ENCODE measurements at places on chromosomes 5 and 9.
A peak's percentile ranks its signal among the peaks of the same experiment; 100 is the strongest.

- DNase-seq: no peak
These were observed 194.8 kb downstream of the SYK start for GRCh38 chr9:90996154-90997065.

DNA sequence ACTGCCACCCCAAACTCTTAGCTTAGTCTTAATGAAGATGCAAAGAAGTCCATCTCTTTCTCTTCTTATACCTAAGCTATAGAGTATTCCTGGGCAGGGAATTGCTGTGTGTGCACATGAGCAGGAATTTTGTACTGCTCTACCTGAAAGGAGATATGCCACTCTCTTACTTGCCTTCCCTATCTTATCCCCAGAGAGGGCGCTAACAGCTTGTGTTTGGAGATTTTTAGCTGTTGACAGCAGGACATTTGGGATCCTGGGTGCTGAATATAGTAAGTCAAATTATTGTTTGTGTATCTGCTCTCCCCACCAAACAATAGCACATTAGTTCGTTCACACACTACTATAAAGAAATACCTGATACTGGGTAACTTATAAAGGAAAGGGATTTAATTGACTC, 159.5 kb downstream of the GABRG2 start:
- DNase-seq: no peak

- DNase-seq: no peak
These were observed 93.9 kb downstream of the MAMDC2 start for GRCh38 chr9:70137577-70137976.

GRCh38 chr9:90038763-90039162, 434.0 kb downstream of the GADD45G start:
- no peak for DNase-seq

- no peak for DNase-seq
These were observed 3.4 kb upstream of the PSD2 start for GRCh38 chr5:139792218-139792617.

DNA sequence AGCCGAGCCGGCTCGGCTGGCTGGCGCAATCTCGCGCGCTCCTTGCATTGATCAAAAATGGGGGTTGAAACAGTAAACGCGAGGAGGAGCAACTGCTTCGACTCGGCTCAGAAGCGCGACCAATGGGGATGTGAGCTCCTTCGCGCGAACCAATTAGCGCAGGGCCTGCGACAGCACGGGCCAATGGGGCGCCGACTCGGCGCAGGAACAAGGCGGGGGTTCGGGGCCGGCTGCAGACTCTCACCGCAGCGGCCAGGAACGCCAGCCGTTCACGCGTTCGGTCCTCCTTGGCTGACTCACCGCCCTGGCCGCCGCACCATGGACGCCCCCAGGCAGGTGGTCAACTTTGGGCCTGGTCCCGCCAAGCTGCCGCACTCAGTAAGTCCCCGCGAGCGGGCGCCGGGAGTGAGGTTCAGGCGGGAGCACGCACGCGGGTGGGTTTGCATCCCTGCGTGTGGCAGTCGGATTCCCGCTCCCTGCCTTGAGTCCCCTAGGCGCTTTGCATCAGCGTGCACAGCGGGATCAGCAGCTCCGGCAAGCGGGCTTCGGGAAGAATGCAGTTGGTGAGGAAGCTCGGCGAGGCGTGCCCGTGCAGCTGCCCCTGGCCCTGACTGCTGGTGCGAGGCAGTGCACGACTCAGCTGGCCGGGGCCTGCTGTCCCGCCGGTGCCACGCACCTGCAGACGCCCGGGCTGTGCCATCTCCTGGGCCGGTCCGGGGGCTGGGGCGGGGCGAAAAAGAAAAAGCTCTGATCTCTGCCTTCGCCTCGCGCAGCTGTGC, at the start of gene PSAT1:
Gene PSAT1, plus strand, starts transcription at position 233 of the 779 bp plus-strand sequence. Its CDS starts 86 bp downstream, at position 319.
- DNase-seq: peak; percentile 97

DNA sequence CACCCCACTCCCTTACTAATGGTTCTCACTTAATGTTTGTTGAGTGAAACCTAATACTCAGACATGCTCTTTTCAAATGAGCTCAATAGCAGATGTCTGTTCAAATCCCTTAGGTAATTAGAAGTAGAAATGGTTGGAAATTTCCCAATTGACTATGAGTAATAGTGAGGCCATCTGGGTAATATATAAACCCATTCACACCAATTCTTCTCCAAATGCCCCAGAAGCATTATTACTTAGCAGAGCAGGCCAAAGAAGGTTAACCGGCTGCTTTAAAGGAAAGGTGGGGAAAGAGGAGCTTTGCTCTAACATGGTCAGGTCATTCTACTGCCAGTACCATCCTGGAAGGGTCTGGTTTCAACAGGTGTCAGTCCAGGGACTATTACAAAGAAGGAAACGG, 119.5 kb upstream of the MTAP start:
- DNase-seq: peak; percentile 73

DNA sequence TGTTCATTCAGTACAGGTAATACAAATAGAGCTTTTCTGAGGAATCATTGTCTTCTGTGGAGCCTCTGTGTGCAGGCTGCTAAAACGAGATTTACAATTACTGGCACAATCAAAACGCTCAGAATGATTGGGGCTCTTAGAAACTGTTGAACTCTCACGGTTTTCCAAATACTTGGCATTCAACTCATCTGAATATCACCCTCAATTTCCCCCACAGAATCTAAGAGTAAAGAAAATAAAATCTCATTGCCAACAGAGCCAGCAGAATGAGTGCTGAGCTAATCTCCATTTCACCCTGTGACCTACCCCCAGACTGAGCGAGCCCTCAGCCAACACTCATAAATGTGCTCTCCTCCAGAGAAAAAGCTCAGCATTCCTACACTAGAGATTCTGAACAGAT, 35.3 kb upstream of the TMED7 start:
- no peak for DNase-seq

DNA sequence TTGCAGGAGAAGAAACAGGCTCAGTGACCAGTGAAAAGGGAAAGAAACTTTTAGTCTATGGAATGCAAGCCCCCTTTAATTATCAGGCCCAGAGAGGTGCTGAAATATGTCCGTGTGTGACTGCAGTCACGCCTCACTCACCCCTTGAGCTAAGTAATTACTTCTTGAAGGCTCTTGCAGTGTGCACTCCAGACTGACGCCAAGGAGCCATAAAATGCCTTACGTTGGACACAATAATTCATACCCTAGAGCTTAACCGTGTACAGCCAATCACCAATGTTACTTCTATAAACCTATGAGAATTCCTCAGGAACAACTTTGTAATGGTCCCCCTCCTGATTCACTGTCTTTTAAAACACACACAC, 242.2 kb downstream of the SYK start:
- DNase-seq: no peak

DNA sequence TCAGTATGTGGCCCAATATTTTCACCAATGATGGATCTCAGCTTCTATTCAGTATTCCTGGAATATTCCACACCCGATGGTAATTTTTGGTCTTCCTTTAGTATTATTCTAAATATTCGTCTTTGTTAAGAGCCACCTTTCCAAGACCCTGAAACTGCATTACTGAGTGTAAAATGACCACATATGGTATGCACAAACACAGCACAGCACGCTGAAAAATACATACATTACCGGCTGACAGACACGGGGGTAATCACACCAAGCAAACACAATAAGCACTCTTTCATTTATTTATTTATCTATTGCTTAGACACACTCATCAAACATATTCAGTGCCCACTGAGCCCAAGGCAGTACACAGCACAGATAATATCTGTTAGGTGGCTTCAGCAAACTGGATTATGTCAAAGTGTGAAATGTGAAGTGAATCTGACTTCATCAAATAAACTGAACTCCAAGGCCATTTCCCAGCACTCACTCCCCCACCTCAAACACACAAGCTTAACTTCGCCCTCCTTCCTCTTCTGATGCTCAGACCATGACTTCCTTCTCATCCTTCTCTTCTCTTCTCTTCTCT, 1637.8 kb upstream of the C9orf72 start:
- no peak for DNase-seq

- no peak for DNase-seq
These were observed 237.2 kb downstream of the FBXL7 start for GRCh38 chr5:15737036-15737821.

GRCh38 chr5:34656001-34656699, at the start of gene RAI14:
Gene RAI14, plus strand, starts transcription at chr5:34656328. Its CDS starts 30,592 bp downstream, at chr5:34686920.
- peak; percentile 60 for DNase-seq

DNA sequence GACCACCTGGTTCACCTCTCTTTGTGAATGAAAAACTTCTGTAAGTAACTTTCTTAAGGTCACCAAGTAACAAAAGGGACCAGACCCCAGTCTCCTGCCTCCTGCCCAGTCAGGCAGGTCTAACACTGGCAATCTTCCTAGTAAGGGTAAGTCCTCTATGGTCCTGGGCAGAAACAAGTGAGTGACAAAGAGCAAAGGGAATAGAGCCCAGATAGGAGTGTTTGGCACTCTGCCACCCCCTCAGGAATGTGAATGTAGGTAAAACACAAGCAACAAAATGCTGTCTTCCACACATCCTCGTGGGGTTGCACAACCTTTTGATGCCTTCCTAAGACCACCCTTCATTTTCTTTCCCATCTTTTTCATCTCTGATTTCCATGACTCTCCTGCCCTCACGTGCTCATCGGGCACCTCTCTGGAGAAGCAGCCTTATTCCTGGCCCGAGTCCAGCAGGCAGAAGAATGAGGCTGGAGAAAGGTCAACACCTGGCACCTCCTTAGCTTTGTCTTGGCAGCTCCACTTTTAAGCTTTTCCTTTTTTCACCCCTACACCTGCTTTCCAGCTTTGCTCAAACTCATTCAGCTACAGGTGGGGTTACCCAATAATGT, 90.2 kb upstream of the LHFPL2 start:
- DNase-seq: no peak

DNA sequence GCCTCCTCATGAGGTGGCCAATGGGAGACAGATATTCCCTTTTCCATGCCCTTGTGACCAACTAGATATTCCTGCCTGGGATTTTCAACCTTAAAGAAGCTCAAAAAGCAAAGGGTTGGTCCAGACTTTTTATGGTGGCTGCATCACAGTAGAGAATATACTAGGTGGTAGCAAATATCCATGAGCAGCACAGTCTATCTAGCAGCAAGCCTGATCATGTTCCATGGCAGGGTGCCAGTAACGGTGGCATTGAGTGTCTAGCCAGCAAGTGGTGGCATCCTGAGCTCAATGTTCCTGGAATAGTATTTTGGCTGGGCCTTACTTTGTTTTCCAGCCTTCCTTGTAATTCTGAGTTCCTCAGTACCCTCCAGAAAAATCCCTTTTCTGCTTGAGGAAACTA, 25.8 kb downstream of the CDC25C start:
- no peak for DNase-seq

DNA sequence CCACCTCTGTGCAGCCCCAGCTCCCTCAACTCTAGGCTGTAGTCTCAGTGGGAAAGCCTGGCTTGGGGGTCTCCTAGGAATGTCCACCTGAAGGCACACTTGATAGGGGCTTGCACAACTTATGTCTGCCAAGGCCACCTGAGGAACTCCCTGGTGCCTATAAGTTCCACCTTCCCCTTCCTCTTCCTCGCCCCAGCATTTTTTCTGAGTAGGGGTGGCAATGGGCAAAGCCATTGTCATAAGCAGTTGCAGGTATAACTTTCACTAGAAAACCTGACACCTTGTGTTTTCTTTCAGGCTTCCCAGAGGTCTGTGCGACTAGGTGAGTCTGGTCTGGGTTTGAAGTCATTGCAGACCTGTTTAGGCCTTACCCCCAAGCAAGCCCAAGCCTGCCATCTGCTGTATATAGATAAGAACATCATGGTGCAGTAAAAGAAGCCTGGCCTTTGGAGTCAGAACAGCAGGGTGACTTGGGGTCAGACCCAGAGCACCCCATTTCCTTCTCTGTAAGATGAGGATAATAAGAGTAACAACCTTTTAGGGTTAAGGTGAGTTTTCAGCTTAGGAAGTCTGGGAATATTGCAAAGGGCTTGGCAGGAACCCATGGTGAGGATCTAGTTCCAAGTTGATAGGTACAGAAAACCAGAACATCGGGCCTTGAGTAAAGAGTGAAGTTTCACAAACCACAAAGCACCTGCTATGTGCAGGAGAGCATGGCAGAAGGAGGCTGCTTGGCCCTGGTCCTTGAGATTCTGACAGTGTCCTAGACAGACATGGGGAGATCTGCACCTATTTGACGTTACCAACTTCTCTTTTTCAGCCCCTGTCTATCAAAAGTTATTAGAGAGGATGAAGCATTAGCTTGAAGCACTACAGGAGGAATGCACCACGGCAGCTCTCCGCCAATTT, 33.8 kb downstream of the TGFBI start:
- DNase-seq: no peak

DNA sequence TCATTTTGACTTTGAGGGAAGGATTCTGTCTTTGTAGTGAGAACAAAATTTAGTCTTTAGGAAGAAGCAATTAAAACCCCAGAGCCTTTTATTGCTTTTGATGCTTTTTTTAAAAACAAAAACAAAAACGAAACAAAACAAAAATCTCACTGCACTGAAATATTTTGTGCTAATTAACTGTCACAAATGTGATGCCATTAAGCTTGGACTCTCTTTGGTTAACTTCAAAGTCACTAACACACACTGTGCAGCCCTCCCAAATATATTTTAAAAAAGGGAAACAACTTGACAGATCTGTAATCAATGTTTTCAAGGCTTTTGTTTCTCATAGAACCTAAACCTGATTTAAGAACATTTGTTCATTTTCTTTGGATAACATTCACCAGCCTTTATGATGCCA, 290.7 kb downstream of the MAST4 start:
- no peak for DNase-seq

DNA sequence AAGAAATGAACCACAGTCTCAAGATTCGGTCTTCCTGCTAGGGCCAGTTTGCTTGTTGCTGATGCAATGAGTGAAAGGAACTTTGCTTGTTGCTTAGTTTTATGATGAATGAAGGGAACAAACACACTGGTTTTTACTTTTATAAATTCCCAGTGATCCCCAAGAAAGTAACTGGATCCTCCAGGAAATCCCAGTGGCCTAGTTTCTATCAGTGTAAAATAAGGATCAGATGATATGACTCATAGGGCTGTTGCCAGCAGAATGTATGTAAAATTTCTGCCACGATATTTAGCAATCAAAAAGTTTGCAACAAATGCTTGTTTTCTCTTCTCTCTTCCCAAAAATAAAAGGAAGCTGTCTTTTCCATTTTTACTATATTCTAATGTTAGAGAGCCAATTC, 160.1 kb upstream of the CDKN2B start:
- peak; percentile 54 for DNase-seq

- no peak for DNase-seq
These were observed 122.0 kb downstream of the DRD1 start for GRCh38 chr5:175321927-175322532.

DNA sequence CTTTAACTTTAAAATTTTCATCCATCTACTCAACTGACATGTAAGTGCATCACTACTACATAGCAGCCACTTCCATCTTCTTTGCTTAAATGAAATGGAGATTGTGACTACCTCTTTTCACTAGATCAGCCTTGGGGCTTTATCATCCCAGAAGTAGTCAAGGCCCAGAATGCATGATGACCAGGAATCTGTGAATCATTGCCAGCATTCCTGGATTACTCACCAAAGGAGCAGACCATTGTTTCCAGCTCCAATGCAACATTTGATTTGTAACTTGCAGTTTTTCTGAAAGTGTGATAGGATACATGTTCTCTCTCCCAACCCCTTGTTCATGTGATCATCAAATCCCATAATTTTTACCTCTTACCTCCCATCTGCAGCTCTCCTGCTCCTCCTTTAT, 65.1 kb downstream of the PLPPR1 start:
- DNase-seq: peak; percentile 40

GRCh38 chr9:104835161-104835560, 71.2 kb downstream of the NIPSNAP3B start:
- no peak for DNase-seq

GRCh38 chr5:956941-957747, 51.5 kb upstream of the NKD2 start:
- DNase-seq: peak; percentile 86

- peak; percentile 23 for DNase-seq
These were observed 50.5 kb downstream of the HACD4 start for GRCh38 chr9:20980832-20981455.
